Cerebellar cortex (tissue), 1 donor: ENCODE measurements at places on chromosomes 7 and 10.
A peak's percentile ranks its signal among the peaks of the same experiment; 100 is the strongest.

DNA sequence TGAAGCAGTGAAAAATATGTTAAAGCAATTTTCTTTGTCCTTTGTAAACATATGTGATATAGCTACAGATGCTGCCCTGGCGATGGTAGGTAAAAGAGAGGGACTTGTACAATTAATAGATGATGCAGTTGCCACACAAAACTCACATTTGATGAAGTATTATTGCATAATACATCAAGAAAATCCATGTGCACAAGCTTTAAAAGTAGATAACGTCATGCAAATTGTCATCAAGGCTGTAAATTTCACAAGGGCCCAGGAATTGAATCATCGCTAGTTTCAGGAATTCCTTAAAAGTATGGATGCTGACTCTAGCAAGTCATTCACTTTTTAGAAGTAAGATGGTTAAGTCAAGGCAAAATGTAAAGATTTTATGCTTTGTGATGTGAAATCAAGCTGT lies 10.0 kb downstream of the CYP3A5 start:
- DNase-seq = no peak

DNA sequence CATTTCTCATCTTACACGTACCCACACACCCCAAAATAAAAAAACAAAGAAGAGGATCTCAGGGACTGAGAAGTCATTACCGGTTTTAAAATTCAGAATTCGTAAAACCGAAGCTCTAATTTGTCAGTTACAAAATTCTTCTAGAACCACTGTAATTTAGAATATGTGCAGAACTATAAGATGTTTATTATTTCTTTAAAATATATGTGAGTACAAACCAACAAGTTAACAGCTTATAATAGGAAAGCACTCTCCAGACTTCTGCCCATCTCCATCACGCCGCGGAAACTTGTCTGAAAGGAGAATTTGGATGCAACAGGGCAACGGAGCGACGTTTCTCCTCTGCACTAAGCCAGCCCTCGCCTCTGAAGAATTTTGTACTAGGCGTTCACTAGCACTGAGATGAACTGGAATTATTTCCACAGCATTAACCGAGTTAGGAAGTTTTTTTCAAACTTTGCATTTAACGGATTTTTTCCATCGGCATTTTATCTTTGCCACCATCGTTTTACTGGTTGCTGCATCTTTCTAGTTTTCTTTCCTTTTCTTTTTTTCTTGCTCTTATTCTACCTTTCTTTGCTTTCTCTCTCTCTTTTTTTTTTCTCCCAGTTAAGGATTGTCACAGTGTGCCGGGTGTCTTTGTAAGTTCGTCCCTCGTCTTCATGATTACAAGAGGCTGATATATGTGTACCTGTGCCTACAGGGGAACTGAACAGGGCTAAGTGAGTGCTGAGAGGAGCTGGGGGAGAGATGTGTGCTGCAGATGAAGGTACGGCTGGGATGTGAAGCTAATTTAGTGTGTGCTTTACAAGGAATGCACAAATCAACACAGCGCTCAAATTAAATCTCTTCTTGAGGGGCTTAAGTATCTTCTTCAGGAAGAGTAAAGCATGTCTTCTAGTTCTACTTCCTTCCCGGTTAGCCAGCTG lies 295.9 kb upstream of the NFE2L3 start:
- no peak for DNase-seq

DNA sequence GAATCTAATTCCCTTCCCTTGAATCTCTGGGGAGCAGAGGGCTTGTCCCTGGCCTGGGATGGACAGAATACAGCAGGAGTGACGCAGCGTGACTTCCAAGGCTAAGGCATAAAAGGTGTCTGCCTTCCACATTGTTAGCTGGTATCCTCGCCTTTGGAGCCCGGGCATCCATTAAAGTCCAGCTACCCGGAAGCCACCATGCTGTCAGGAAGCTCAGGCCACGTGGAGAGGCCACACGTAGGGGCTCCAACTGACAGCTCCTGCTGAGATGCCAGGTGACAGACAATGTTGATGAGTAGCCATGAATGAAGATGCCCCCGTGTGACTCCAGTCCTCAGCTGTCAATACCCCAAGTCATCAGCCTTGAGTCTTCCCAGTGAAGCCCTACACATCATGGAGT lies 99.9 kb downstream of the OAT start:
- no peak for DNase-seq

GRCh38 chr10:59047180-59047579 lies 129.3 kb upstream of the PHYHIPL start:
- peak; percentile 15 for DNase-seq

GRCh38 chr10:108852211-108852610 lies 1071.1 kb downstream of the XPNPEP1 start:
- DNase-seq = no peak

DNA sequence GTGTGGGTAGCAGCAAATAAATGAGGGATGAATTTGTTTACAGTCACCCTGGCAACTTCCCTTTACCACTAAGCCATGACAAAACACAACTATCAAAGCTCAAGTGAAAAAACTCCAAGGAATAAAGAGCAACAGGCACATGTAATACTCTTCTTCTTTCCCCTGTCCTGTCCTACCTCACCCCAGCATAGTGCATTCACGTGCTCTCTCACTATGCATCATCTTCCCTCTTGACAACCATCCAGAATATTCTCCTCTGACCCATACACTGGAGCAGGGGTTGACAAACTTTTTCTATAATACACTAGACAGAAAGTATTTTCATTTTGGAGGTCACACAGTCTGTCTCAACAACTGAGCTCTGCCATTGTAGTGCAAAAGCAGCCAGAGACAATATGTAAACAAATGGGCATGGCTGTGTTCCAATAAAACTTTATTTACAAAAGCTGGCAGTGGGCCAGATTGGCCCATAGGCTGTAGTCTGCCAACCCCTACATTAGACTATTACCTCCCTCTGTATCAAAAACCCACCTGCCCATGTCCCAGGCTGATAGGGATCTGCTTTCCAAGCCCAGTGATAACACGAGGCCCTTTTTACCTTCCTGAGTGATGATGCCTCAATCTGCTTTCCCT lies 354.5 kb downstream of the FGFR2 start:
- DNase-seq = no peak

GRCh38 chr7:84317536-84317935 lies 122.9 kb upstream of the SEMA3A start:
- DNase-seq = no peak

GRCh38 chr7:32191305-32191704 lies 121.1 kb upstream of the PDE1C start:
- DNase-seq = no peak

DNA sequence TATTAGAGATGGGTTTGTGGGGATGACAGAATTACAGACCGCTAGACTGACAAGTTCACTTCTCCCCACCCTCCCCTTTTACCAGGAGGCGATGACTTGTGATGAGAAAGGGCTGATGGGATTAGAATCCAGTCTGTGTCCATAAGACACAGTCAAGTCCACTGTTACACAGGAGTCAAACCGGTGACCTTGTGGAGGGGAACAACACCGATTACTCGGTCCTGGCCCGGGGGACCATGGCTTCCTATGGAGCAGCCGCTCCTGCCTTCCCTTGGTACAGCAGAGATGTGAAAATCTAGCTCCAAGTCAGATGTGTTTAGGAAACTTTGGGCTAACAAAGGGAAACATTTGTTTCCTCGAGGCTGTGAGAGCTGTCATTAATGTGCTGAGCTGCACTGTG lies 105.5 kb downstream of the ACTR3B start:
- DNase-seq = no peak

DNA sequence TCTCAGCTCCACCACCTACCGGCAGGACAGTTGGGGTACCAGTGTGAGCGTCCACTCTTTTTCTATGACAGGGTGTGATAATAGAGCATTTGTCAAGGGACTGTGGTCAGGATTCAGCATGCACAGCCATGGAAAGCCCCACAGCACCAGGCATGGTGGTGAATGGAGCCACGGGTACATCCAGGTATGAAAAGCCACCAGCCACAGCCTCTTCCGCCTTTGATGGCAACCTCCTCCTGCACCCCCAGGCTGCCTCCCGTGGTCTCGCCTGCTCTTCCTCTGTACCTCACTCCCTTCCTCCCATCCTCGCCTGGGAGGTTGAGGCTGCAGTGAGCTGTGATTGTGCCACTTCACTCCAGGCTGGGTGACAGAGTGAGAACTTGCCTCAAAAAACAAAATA lies 90.2 kb upstream of the CHST15 start:
- no peak for DNase-seq
